Fibroblast of the aortic adventitia (primary cell): ENCODE measurements at places on chromosomes 4 and X. TPM values are rescaled to one million over a fixed set of nuclear protein-coding genes. Genes with fewer than 3 reads are reported as not detected.

The MAGEA2 gene
- total RNA-seq = not detected in 2 replicates

The FGF5 gene
- 0.98 and 55.9 TPM in 2 replicates for total RNA-seq

The PABPC1L2A gene
- not detected in 2 replicates for total RNA-seq

The TRPC5OS gene
- not detected in 2 replicates for total RNA-seq

The GBA3 gene
- total RNA-seq = not detected in 2 replicates

The SRPX gene
- 142 and 242 TPM in 2 replicates for total RNA-seq

The OTUD6A gene
- not detected in 2 replicates for total RNA-seq

The CXCL1 gene
- 1.3 and 5.2 TPM in 2 replicates for total RNA-seq

The TMPRSS11A gene
- under 0.01 TPM in 1 of 2 replicates, not detected in the other for total RNA-seq

The TEX13D gene
- total RNA-seq = 0.09 TPM in 1 of 2 replicates, not detected in the other

The ABCG2 gene
- total RNA-seq = 0.90 and 7.0 TPM in 2 replicates
